ENCODE measurements at places on chromosomes 3 and 15. TPM values are rescaled to one million over a fixed set of nuclear protein-coding genes. Genes with fewer than 3 reads are reported as not detected.

DNA sequence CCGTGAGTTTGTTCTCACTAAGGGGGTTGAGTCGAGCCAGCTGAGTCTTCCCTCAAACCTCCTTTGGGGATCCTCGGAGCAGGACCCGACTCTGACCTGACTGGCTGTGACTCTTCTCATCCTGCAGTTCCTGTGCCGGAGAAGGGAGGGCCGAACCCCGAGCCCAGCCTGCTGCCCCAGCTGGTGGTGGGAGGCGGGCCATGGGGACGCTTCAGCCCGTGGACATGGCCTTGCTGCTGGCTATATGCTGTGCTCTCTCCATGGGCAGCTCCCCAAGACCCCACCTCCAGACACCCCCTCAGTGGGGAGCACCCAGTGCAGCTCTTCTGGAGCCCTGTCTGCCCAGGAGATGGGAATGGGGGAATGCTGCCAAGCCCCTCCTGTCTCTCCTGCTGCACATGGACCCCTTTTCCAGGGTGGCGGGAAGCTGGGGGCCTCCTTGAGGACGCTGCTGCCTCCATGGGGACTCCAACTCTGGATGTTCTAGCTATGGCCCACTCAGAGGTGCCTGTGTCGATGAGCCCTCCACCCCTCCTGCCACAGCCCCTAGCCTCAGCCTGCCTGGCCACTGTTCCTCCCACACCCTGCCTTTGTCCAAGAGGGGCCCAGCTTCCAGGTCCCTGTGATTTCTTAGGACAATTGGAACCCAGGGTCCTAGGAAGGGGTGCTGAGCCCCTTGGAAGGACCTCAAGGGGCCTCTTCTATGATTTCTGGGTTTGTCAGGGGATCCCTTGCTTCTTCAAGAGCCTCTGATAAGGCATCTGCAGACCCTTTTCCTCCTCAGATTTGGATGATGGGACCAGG lies 12.8 kb downstream of the C15orf39 start:
- peaks cover 10% of the 10 kb centered on the region for H3K36me3 ChIP-seq
- no peaks in the 10 kb centered on the region for H3K27me3 ChIP-seq
- H3K4me3 ChIP-seq: no peak overlapping the region
- DNase-seq: no peak
- peaks cover 4% of the 10 kb centered on the region for H3K4me1 ChIP-seq

GRCh38 chr15:71463156-71463665 lies 347.1 kb upstream of the NR2E3 start:
- no peak overlapping the region for H3K27ac ChIP-seq
- H3K27me3 ChIP-seq: peaks cover 6% of the 10 kb centered on the region
- DNase-seq: no peak

- H3K4me3 ChIP-seq: no peak overlapping the region
- no peaks in the 10 kb centered on the region for H3K4me1 ChIP-seq
- H3K27ac ChIP-seq: no peak overlapping the region
- no peaks in the 10 kb centered on the region for H3K27me3 ChIP-seq
- DNase-seq: no peak
Measured at GRCh38 chr15:101623367-101624304, 28.5 kb downstream of the TM2D3 start.

DNA sequence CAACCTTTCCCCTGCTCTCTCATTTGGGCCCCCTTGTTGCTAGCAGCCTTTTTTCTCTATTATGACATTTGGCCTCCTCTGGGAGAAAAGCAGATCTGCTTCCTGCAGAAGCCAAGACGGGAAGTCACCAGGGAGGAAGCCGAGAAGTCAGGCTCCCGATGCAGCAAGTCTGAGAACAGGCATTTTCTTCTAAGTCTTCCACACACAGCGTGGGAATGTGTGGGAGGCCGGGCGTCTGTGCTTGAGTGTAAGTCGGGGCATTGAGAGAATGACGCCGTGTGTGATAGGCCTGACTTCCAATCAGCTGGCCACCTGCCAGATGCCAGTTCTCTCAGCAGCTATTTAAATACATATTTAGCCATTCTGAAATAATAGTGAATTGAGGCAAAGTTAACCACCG lies 75.8 kb upstream of the FAM98B start:
- no peaks in the 10 kb centered on the region for H3K27me3 ChIP-seq
- peak overlapping the region; percentile 60 for H3K27ac ChIP-seq
- no peaks in the 10 kb centered on the region for H3K36me3 ChIP-seq
- H3K4me3 ChIP-seq: no peak overlapping the region
- no peak for DNase-seq

GRCh38 chr3:137737208-137737607 lies 26.9 kb upstream of the SOX14 start:
- H3K36me3 ChIP-seq: no peaks in the 10 kb centered on the region
- H3K4me1 ChIP-seq: no peaks in the 10 kb centered on the region
- no peak overlapping the region for H3K4me3 ChIP-seq
- H3K27me3 ChIP-seq: no peaks in the 10 kb centered on the region

GNAT1 gene
- total RNA-seq: not detected

RPP25 gene
- total RNA-seq: 19.8 TPM

Data from osteocyte (in vitro differentiated cells).